ENCODE measurements at places on chromosomes 6 and 20. TPM values are rescaled to one million over a fixed set of nuclear protein-coding genes. Genes with fewer than 3 reads are reported as not detected.

Gene TRIM15
- not detected for total RNA-seq

Gene HFE
- total RNA-seq = 19.0 TPM

Gene POU5F1
- total RNA-seq = not detected

Gene B3GALT4
- 2.3 TPM for total RNA-seq

Gene ZNF337
- 7.9 TPM for total RNA-seq

Gene LY6G5C
- total RNA-seq = not detected

Gene SCUBE3
- total RNA-seq = 2.0 TPM

Gene RIN2
- 22.5 TPM for total RNA-seq

Gene SDC4
- total RNA-seq = 43.5 TPM

Gene OPRM1
- total RNA-seq = not detected

Gene SLC13A3
- 0.36 TPM for total RNA-seq

Gene LINC00237
- not detected for total RNA-seq

Gene GINS1
- total RNA-seq = 3.6 TPM

Gene RPP40
- total RNA-seq = 16.2 TPM

Gene HLA-DOA
- not detected for total RNA-seq

Gene DEK
- 37.7 TPM for total RNA-seq

Gene STX11
- total RNA-seq = 2.7 TPM

Gene CEP85L
- total RNA-seq = 10.2 TPM

Gene PRR18
- not detected for total RNA-seq

Gene BMP6
- 30.6 TPM for total RNA-seq

Gene KIAA1755
- 0.32 TPM for total RNA-seq

Gene HAO1
- total RNA-seq = not detected

Gene PTPRT
- total RNA-seq = 0.16 TPM

Gene ACTL10
- 2.4 TPM for total RNA-seq

Gene BNIP5
- not detected for total RNA-seq

Gene SCGN
- total RNA-seq = not detected

Gene MOG
- total RNA-seq = not detected

Data from cardiac atrium fibroblast (primary cell).